ENCODE measurements at places on chromosomes 11 and 22. TPM values are rescaled to one million over a fixed set of nuclear protein-coding genes. Genes with fewer than 3 reads are reported as not detected.

The KCNQ1 gene
- 20.5 TPM for polyA plus RNA-seq

The THAP12 gene
- polyA plus RNA-seq = 62.7 TPM

The C22orf42 gene
- polyA plus RNA-seq = not detected

The TMEM86A gene
- polyA plus RNA-seq = 0.56 TPM

The CD248 gene
- polyA plus RNA-seq = 0.19 TPM

The NOX4 gene
- not detected for polyA plus RNA-seq

The CWF19L2 gene
- 9.5 TPM for polyA plus RNA-seq

The LIF gene
- polyA plus RNA-seq = not detected

Measured in IgD-negative memory B cell (primary cell).